ENCODE measurements at places on chromosomes 12 and 14. TPM values are rescaled to one million over a fixed set of nuclear protein-coding genes. Genes with fewer than 3 reads are reported as not detected.

The HCAR2 gene
- total RNA-seq, result not detected

The FAM181A gene
- total RNA-seq, result not detected

The GPRC5A gene
- 42.1 TPM for total RNA-seq

The FBXO34 gene
- 12.0 TPM for total RNA-seq

The REC8 gene
- total RNA-seq, result 6.1 TPM

The PPP4R4 gene
- total RNA-seq, result 0.66 TPM

The MANSC4 gene
- not detected for total RNA-seq

The SIX6 gene
- not detected for total RNA-seq

The FERMT2 gene
- 62.7 TPM for total RNA-seq

- peak; percentile 64 for DNase-seq
Measured at GRCh38 chr12:92134638-92135274, 10.9 kb downstream of the BTG1 start.

DNA sequence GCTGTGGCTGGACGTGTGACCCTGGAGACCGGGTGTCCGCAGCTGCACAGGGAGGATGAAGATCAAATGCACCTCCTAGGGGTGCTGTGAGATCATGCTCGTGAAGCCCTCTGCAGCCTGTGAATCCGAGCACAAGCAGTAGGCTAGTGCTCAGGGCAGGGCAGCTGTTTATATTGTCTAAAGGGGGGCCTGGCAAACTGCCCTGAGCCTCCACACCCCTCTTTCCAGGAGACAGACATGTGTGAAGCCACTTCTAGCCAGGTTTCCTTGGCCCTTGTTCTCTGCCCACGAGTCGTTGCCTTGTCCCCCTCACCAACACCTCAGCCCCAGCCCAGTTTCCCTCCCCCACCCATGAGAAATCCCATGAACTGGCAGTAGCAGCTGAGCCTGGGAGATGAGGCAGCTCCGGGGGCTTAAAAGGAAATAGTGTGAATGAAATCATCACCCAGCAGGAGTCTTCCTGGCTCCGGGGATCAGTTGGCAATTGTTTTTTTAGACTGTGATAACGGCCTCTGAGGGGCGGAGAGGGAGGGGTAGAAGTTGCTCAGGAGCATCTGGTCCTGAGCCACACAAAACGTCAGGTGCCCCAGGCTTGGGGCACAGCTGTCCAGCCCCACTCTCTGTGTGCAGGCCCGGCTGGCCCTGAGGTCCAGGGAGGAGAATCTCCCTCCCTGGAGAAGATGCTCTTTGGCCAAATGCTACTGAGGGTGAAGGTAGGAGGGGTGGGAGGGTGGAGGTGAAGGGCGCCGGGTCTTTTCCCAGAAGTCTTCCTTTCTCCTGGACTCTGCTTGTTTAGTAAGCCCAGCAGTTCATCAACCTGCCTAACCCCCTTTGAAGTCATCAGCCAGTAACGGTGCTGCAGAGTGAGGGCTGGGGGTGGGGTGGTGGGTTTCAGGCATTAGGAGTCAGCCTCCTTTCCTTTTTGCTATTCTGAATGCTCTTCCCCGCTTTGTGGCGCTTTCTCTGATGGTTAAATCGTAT lies 4.0 kb downstream of the FGF6 start:
- DNase-seq, result no peak

- DNase-seq, result no peak
Measured at GRCh38 chr14:105012171-105012985, 8.5 kb downstream of the CDCA4 start.

DNA sequence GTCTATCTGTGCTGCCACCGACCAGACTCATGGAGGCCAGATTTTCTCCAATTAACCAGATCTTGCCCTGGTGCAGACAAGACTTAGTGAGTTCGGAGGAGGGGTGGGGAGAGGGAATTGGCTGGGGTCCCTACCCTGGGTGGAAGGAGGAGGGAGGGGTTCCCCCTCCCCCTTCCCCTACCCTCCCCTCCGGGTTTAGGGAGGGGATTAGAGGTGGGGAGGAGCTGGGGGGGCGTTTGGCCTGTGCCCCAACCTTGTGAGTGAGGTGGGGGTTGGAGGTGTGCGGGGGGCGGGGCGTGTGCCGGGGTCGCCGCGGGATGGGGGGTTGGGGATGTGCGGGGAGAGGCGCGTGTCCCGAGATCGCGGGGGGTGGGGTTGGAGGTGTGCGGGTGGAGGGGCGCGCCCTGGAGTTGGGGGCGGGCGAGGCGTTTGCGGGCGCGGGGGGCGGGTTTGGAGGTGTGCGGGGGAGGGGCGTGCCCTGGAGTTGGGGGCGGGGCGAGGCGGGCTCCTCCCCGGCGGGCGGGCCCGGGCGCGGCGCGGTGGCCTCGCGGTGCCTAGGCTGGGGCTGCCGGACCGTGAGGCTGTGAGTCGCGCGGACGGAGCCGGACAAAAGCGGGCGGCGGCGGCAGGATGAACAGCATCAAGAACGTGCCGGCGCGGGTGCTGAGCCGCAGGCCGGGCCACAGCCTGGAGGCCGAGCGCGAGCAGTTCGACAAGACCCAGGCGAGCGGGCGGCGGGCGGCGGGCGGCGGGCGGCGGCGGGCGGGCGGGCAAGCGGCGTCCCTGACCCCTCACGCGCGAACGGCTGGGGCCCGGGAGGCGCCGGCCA lies at the start of gene HIP1R:
HIP1R (plus strand) TSS at position 537 of the 829 bp plus-strand sequence; CDS start at position 631, 94 bp downstream.
- DNase-seq, result peak; percentile 31

DNA sequence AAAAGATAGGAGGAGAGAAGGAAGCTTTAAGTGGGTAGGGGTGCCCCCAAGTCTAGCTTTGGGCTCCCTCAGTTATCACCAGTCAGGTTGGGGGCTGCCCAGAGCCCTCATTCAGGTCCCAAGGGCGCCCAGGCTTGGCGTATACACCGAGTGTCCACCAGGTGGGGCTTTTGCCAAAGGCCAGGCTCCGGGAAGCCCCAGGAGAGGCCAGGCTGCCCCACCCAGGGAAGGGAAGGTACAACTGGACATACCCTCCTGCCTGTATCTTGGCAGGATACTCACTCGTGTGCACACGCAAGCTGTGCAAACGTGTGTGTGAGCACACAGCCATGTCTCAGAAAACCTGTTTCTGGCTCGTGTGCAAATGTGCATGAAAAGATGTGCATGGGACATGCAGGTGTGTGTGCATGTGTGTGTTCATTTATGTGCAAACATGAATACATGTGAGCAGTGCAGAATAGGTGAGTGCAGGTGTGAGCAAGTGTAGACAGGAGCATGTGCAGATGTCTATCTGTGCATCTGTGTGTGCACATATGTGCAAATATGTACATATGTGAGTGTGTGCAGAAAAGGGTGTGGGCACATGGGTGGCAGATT lies 103.9 kb upstream of the MYL2 start:
- DNase-seq, result peak; percentile 69

DNA sequence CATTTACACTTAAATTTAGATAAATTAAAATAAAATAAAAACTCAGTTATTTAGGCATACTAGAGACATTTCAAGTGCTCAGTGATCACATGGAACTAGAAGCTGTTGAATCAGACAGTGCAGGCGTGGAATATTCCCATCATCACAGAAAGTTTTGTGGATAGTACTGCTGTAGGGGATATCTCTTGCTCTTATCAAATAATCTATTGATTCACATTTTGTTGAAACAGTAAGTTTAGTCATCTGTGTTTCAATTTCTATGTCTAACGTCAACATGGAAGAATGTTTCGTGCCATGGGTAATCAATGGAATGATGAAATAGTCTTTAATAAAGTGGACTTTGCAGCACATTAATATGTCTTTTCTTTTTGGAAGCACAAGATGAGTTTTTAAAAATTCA lies 108.6 kb downstream of the PAH start:
- DNase-seq, result no peak

GRCh38 chr12:9244894-9245293 lies 36.7 kb upstream of the PZP start:
- DNase-seq, result peak; percentile 68

GRCh38 chr12:105916760-105917039 lies 222.1 kb downstream of the NUAK1 start:
- no peak for DNase-seq

- DNase-seq, result no peak
Measured at GRCh38 chr12:57229046-57229633, 371 bp upstream of the SHMT2 start.

GRCh38 chr14:92122351-92122677 lies 545 bp downstream of the CPSF2 start:
- peak; percentile 44 for DNase-seq

GRCh38 chr14:63398952-63399351 lies 80.2 kb upstream of the GPHB5 start:
- no peak for DNase-seq

Data from MCF 10A (cell line).